T-helper 2 cell (primary cell): ENCODE measurements at places on chromosomes 1 and 21.

DNA sequence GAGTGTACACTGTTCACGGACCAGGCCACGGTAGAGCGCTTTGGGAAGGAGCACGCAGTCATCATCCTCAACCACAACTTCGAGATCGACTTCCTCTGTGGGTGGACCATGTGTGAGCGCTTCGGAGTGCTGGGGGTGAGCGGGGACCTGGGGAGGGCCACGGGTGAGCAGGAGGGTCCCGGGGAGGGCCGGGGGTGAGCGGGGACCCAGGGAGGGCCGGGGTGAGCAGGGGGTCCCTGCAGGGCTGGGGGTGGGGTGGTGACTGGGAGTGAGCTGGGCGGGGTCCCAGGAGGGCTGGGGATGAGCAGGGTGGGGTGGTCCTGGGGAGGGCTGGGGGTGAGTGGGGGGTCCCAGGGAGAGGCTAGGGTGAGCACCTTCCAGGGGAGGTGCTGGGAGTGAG is 44.1 kb upstream of the TRAPPC10 start:
- DNase-seq = no peak

DNA sequence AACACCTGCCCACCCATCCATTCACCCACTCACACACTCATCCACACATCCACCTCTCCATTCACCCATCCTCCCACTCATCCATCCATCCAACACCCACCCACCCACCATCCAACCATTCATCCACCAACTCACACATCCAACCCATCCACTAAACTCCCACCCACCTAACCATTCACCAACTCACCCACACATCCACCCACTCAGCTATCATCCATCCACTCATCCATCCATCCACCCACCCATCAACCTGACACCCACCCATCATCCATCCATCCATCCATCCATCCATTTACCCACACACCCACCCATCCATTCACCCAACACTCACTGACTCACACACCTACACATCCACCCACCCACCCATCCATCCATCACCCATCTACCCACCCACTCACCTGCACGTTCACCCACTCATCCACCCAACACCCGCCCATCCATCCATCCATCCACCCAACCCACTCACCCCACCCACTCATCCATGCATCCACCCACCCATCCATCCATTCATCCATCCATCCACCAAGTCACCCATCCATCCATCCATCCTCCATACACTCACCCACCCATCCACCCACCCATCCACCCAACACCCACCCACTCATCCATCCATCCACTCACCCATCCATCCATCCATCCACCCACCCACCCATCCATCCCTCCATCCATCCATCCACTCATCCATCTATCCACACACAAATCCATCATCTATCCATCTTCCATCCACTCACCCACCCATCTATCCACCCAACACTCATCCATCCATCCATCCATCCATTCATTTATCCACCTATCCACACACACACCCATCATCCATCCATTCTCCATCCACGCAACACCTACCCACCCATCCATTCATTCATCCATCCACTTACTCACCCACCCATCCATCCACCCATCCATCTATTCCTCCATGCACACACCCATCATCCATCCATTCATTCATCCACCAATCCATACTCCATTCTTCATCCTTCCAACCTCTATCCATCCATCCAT is 17.4 kb upstream of the PRDM16 start:
- DNase-seq = no peak

DNA sequence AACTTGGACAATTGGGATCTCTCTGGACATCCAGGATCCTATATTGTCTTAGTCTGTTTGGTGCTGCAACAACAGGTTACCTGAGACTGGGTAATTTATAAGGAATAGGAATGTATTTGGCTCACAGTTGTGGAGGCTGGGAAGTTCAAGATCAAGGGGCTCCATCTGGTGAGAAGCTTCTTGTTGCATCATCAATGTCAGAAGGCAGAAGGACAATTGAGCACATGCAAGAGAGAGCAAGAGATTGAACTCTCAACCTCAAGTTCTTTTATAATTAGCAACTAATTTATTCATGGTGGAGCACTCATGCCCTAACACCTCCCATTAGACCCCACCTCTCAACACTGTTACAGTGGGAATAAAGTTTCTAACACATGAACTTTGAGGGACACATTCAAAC is 124.7 kb upstream of the ETV3 start:
- no peak for DNase-seq

GRCh38 chr1:196063294-196063693 is 544.9 kb downstream of the KCNT2 start:
- no peak for DNase-seq

DNA sequence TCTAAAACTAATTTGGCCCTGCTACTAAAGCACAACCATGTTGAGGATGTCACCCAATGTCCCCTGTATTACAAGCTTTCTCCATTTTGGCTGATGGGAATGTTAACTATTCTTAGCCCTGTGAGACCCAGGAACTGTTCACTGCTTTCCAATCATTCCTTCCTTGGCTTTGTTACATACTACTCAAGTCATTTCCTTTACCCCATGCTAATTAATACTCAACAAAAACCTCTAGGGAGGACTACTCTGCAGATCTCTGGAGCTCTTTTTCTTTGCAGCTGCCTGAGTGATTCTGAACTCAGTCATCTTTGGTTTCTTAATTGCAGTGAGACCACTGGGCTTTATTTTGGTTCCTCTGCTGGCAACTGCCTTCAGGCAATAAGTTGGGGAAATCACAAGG is 23.3 kb upstream of the RPE65 start:
- no peak for DNase-seq

DNA sequence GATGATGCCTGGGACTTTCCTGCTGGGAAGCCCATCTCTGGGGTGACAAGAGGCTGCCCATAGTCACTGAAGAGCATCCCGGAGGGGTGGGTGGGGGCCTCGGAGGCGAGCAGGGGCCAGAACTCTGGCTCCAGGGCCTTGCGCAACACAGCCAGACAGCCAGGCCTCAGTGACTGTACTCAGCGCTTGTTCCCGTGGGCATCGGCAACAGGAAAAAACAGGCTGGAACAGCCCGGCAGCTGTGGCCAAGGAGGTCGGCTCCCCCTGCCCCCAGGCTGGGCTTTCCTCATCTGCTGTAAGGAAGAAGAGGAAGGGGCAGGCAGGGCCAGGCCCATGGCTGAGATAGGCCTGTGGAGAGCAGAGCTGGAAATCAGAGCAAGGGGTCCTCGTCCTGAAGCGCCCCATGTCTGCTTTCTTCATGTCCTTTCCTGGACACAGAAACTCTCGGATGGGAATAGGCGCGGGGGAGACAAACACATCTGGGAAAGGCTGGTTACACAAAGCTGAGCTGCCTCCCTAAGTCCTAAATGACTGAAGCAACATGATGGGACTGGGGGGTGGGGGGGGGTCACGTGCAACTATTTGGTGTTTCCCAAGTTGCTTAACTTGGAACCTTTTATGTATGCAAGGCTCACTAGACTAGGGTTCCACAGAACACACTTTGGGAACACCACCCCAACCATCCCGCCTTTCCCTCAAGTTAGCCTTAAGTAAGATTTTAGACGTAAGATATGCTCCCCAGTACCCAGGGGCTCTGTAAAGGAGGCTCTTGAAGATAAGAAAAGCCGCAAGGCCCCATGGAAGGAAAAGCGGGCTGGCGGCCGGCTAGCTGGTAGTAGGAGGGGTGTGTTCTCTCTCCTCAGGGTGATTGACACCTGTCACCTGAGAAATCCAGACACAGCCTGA is 30.7 kb downstream of the HSPG2 start:
- no peak for DNase-seq

- no peak for DNase-seq
Measured at GRCh38 chr1:18871401-18872070, 12.1 kb upstream of the TAS1R2 start.

DNA sequence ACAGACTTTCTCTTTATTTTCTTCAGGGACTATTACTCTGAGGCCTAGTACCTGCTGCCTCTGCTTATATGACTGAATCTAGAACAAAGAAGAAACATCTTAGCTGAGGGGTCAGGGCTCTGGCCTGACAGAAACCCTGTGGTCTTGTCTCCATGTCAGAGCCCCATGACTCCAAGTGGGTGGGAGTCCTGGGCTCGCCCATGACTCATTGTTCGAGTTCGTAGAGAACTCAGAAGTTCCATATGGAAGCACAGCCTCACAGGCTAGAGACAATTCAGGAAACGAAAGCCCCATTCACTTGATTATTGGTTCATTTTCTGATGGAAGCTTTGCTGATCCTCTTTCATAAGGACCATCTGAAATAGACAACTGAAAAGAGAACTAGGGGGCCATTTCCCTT is 73.2 kb downstream of the CD58 start:
- no peak for DNase-seq

DNA sequence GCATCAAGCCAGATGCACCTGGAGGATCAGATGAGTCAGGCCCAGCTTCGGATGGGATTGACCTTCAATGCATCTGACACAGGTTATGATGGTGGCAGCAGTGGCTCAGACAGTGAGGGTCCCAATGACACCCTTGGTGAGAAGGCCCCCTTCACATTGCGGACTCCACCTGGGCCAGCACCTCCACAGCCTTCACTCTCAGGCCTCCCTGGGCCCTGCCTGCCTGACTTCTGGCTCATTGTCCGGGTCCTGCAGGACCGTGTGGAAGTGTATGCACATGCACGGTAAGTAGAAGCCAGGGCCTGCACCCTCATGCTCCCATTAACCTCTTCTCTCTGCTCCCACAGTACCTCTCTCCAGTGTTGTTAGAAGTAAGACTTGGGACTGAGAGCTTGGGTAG is 20.8 kb downstream of the HYI start:
- no peak for DNase-seq

- no peak for DNase-seq
Measured at GRCh38 chr1:160005070-160005469, 26.7 kb downstream of the PIGM start.

- no peak for DNase-seq
Measured at GRCh38 chr1:200473698-200474371, 64.0 kb upstream of the ZNF281 start.

DNA sequence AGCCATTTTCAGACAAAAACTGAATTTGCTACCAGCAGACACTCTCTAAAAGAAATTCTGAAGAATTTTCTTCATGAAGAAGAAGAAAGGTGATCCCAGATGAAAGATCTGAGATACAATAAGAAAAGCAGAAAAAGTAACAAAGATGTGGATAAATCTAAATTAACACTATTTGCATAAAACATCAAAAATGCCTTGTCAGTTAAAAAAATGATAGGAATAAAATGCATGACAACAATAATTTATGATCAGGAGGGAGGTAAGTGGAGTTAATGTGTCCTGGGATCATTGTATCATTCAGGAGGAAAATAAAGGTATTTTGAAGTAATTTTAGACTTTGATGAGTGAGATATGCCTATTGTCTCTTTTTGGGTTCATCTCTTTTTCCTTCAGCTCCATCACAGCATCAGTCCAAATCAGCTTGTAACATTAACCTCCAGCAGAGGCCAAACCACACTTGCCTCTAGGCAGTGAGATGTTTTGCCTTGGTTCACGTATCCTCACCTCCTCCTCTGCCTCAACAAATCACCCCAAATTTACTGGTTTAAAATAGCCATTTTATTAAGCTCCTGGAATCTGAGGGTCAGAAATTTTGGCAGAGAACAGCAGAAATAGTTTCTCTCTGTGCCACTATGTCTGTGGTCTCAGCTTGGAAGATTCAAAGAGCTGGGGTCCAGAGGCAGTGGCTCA is 76.9 kb upstream of the HIVEP3 start:
- DNase-seq = no peak

DNA sequence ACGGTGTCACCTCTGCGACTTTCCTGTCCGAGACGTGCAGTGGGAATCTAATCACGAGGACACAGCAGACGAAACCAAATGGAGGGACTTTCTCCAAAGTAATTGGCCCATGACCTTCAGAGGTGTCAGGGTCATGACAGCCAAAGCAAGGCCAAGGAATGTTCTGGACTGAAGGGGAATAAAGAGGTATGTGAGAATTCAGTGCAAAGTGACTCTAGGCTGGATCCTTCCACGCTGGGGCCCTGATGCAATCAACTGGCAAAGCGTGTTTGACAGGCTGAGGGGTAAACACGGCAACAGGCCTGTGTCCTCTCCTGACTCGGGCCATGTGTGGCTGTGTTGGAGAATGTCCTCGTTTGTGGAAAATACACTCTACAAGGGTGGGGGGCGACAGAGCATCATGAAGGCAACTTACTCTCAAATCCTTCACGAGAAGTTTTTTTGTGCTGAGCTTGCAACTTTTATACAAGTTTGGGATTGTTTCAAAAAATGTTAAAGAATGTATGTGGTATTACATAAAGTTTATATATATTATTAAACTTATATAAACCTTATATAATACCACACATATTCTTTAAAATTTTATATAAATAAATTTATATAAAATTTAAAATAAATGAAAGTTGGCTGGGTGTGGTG is 1.7 kb downstream of the CFAP74 start:
- DNase-seq = no peak

- DNase-seq = no peak
Measured at GRCh38 chr1:113895098-113895497, 7.7 kb upstream of the BCL2L15 start.

DNA sequence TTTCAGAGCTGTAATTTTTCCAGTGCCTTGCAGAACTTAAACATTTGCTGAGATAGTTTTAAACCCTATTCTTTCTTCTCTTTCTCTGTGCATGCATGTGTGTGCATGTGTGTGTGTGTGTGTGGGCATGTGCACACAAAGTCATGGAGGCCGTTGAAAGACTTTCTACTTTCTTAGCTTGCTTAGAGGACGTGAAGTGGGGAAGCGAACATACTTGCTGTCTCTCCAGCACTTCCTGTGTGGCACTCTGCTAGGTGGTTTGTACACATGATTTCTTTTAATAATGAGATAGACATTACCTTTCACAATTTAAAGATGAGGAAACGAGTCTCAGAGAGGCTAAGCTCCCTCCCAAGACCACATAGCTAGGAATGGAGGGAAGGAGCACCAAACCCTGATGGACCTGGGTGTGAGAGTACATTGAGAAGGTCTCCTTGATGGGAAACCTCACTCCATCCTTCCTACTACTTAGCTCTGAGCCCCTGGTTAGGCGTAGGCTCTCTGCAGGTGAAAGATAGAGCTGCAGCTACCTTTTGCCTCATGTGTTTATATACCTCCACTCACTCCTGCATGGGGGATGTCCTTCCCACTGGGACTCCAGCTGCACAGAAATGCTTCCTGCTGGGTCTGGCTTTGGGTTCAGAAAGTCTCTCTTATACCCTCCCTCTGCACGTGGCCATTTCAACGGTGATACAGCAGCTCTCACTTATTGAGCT is 101.9 kb upstream of the USP24 start:
- DNase-seq = no peak

GRCh38 chr1:29934255-29934772 is 698.0 kb downstream of the PTPRU start:
- no peak for DNase-seq

DNA sequence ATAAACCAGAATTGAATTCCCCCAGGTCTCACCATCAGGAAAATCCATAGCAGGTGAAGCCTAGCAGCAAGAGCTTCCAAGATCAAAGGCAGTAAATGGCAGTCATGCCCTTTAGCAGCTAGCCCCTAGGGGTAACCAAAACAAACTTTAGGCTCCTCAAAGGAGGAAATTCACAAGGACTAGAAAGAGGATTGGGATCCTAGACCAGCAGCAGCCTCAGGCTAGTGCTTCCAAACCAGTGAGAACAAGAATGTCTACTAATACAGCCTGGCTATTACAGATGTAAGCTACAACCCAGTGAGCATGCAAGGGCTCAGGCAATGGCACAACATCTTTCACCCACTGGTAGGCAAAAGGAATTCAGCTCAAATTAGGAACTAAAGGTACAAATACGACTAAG is 11.1 kb upstream of the RIMKLA start:
- DNase-seq = no peak
